Suprapubic skin (tissue), 4 donors: ENCODE measurements at places on chromosomes 2 and 18.
A peak's percentile ranks its signal among the peaks of the same experiment; 100 is the strongest.

DNA sequence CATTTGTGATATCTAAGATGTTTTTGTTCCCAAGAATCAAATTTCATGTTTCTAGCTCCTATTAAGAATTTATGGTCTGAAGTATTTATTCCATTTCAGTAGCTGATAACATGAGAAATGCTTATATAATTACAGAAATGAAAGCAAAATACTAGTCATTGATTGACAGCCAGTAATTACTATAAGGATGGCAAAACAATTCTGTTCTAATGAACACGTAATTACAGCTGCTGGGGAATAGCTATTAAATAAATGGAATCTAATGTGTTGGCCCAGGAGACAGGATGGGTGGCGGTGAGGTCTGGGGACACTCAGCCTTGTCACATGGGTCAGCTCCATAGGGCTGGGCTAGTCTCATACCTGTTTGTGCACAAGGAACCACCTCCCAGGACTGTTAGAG, 263.5 kb downstream of the FHOD3 start:
- no peaks in the 10 kb centered on the region for H3K27me3 ChIP-seq
- no peak overlapping the region for H3K27ac ChIP-seq
- no peaks in the 10 kb centered on the region for H3K36me3 ChIP-seq
- H3K4me1 ChIP-seq = no peaks in the 10 kb centered on the region
- no peak for DNase-seq

- no peak overlapping the region for H3K27ac ChIP-seq
- no peak for DNase-seq
- H3K4me3 ChIP-seq = no peak overlapping the region
- no peaks in the 10 kb centered on the region for H3K4me1 ChIP-seq
- peaks cover 2% of the 10 kb centered on the region for H3K27me3 ChIP-seq
- no peaks in the 10 kb centered on the region for H3K36me3 ChIP-seq
Measured at GRCh38 chr2:45637440-45637839, 14.0 kb upstream of the PRKCE start.

DNA sequence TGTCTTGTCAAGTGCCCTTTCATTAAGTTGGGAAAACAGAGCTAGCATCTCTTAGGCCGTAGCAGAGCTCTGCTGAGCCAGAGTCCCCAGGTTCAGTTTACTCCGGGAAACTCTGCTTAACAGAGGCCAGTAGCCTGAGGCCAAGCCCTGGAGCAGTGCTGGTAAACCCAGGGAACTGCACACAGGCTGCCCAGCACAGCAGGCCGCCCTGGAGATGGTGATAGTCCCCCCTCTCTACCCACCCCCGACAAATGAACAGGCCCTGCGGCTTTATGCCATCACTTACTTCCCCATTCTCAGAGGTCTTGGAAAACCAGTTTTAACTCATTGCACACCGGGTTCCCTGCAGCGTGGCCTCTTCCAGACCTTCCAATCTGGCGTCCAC, 3.5 kb downstream of the CNNM4 start:
- peak overlapping the region; percentile 26 for H3K27ac ChIP-seq
- H3K4me1 ChIP-seq = peaks cover 71% of the 10 kb centered on the region
- H3K36me3 ChIP-seq = no peaks in the 10 kb centered on the region
- H3K4me3 ChIP-seq = peak overlapping the region; percentile 67
- no peaks in the 10 kb centered on the region for H3K27me3 ChIP-seq

GRCh38 chr2:36416370-36417165, 61.0 kb downstream of the CRIM1 start:
- no peak for DNase-seq
- no peak overlapping the region for H3K27ac ChIP-seq
- H3K36me3 ChIP-seq = no peaks in the 10 kb centered on the region
- no peak overlapping the region for H3K4me3 ChIP-seq

- H3K4me3 ChIP-seq = no peak overlapping the region
- no peak for DNase-seq
- no peaks in the 10 kb centered on the region for H3K27me3 ChIP-seq
- no peaks in the 10 kb centered on the region for H3K36me3 ChIP-seq
- no peak overlapping the region for H3K27ac ChIP-seq
- H3K4me1 ChIP-seq = peaks cover 9% of the 10 kb centered on the region
Measured at GRCh38 chr18:43046322-43046721, 69.2 kb downstream of the RIT2 start.

- H3K36me3 ChIP-seq = no peaks in the 10 kb centered on the region
- H3K27ac ChIP-seq = no peak overlapping the region
- H3K4me3 ChIP-seq = no peak overlapping the region
- no peaks in the 10 kb centered on the region for H3K27me3 ChIP-seq
- H3K4me1 ChIP-seq = peaks cover 10% of the 10 kb centered on the region
Measured at GRCh38 chr18:5961828-5962150, 66.5 kb upstream of the TMEM200C start.

DNA sequence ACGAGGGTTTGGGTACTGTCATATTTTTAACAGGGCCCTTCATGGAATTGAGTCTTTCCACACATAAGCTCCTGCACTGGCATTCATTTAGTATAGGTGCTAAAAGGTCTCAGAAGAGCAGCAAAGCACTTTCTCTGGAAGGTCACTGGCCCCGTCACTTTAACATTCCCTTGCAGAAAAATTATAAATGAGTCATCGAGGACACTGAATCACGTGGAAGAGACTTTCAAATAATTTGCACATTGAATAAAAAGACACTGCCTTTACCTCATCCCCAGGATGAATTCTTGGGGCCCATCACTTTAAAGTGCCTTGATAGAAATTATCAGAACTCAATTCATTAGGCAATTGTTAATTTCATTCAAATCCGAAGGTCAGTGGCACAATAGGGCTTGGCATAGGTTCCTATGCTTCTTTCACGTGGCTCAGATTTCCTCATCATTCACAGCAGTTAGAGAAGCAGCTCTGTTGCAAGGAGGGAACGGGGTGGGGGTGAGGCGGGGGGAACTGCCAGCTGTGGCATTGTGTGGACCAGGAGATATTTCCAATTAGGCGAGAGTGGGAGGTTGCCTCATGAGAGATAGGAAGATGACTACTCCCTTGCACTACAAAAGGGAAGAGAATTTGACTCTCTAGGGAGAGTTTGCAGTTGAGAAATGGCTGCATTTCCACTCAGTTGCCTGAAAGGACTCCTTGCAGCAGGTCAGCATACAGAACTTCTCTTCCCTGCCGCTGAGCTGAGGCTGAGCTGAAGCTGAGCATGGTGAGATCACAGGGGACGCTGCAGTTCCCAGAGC, 86.3 kb upstream of the NPAS2 start:
- H3K4me1 ChIP-seq = peaks cover 8% of the 10 kb centered on the region
- no peaks in the 10 kb centered on the region for H3K27me3 ChIP-seq
- H3K27ac ChIP-seq = no peak overlapping the region
- no peaks in the 10 kb centered on the region for H3K36me3 ChIP-seq
- peak; percentile 88 for DNase-seq
- no peak overlapping the region for H3K4me3 ChIP-seq

- H3K27me3 ChIP-seq = no peaks in the 10 kb centered on the region
- H3K27ac ChIP-seq = no peak overlapping the region
- H3K4me3 ChIP-seq = no peak overlapping the region
- peaks cover 12% of the 10 kb centered on the region for H3K36me3 ChIP-seq
- H3K4me1 ChIP-seq = no peaks in the 10 kb centered on the region
Measured at GRCh38 chr2:230881840-230882239, 17.1 kb downstream of the ITM2C start.

DNA sequence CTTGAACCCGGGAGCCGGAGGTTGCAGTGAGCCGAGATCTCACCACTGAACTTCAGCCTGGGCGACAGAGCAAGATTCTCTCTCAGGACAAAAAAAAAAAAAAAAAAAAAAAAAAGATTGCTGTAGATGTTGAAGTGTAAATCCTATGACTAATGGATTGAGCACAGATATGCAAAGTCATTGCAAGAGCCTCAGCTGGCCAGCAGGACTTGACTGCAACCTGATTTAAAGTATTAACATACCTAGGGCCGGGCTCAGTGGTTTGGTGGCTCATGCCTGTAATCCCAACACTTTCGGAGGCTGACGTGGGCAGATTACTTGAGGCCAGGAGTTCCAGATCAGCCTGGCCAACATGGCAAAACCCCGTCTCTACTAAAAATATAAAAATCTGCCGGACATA, 103.4 kb upstream of the MSH2 start:
- no peaks in the 10 kb centered on the region for H3K36me3 ChIP-seq
- peaks cover 16% of the 10 kb centered on the region for H3K4me1 ChIP-seq
- H3K4me3 ChIP-seq = no peak overlapping the region
- DNase-seq = no peak

GRCh38 chr2:19988600-19988999, 1.3 kb downstream of the WDR35 start:
- peaks cover 16% of the 10 kb centered on the region for H3K4me1 ChIP-seq
- H3K27me3 ChIP-seq = no peaks in the 10 kb centered on the region
- no peak overlapping the region for H3K27ac ChIP-seq
- no peak for DNase-seq

- no peaks in the 10 kb centered on the region for H3K36me3 ChIP-seq
- H3K4me3 ChIP-seq = peak overlapping the region; percentile 63
- peaks cover 57% of the 10 kb centered on the region for H3K27me3 ChIP-seq
- H3K4me1 ChIP-seq = peaks cover 46% of the 10 kb centered on the region
Measured at GRCh38 chr2:169361706-169362117, 622 bp downstream of the LRP2 start.

DNA sequence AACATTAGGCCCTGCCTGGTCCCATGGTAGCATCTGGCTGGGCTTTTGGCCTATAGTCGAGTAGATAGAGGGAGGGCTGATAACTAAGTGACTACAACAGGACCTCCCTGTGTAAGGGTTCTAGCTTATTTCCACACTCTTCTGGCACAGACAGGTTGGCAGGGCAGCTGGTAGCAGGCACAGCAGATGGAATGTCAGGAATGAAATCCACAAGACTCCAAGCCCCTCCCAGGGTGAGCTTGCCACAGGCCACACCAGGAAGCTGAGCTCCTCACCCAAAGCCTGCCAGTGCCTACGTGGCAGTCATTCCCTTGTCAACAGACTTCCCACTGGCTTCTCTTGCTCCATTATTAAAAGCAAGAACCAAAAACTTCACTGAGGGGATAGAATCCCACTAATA, 20.7 kb upstream of the C1QL2 start:
- H3K4me3 ChIP-seq = no peak overlapping the region
- H3K4me1 ChIP-seq = peaks cover 4% of the 10 kb centered on the region
- DNase-seq = no peak
- no peaks in the 10 kb centered on the region for H3K27me3 ChIP-seq
- H3K36me3 ChIP-seq = no peaks in the 10 kb centered on the region

- H3K27ac ChIP-seq = no peak overlapping the region
- H3K4me3 ChIP-seq = no peak overlapping the region
- H3K27me3 ChIP-seq = no peaks in the 10 kb centered on the region
- no peaks in the 10 kb centered on the region for H3K36me3 ChIP-seq
- DNase-seq = no peak
- peaks cover 14% of the 10 kb centered on the region for H3K4me1 ChIP-seq
Measured at GRCh38 chr2:109236147-109236546, 107.1 kb downstream of the SH3RF3 start.

DNA sequence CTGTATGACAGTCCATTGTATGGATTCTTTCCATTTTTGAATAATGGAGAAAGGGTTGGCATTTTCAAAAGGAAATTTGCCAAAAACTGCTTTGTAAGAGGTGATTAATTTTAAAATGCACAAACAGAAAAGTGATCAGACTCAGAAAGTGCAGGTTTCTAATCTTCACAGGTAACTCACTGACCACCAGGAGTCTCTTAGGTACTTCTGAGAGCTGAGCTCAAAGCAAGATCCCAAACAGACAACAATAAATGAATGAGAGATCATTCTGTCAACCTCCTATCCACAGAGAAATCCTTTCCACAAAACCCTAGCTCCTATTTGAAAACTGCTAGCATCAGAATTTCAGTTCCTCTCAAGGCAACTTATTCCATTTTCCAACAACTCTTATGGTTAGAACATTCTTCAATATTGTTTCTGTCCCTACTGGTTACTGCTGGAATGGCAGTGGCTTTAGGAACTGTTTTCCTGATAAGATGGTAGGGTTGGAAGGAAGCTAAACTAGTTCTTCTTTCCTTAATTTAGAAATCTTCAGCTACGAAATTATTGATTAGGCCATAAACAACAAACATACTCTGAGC, 20.6 kb upstream of the HAAO start:
- DNase-seq = no peak
- H3K27me3 ChIP-seq = no peaks in the 10 kb centered on the region
- no peaks in the 10 kb centered on the region for H3K36me3 ChIP-seq
- no peak overlapping the region for H3K27ac ChIP-seq
- no peak overlapping the region for H3K4me3 ChIP-seq
- H3K4me1 ChIP-seq = peaks cover 24% of the 10 kb centered on the region

DNA sequence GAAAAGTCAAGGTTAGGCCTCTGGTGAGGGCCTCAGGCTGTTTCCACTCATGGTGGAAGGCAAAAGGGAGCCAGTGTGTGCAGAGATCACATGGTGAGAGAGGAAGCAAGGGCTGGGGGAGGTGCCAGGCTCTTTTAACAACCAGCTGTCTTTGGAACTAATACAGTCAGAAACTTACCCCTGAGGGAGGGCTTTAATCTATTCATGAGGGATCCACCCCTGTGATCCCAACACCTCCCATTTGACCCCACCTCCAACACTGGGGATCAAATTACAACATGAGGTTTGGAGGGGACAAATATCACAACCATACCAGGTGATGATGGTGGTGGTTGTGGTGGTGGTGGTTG, 10.9 kb downstream of the POLI start:
- peaks cover 43% of the 10 kb centered on the region for H3K36me3 ChIP-seq
- H3K27ac ChIP-seq = no peak overlapping the region
- no peak for DNase-seq
- no peaks in the 10 kb centered on the region for H3K4me1 ChIP-seq
- H3K27me3 ChIP-seq = no peaks in the 10 kb centered on the region
